Kidney capillary endothelial cell (primary cell): ENCODE measurements at places on chromosomes 7 and 10.

DNA sequence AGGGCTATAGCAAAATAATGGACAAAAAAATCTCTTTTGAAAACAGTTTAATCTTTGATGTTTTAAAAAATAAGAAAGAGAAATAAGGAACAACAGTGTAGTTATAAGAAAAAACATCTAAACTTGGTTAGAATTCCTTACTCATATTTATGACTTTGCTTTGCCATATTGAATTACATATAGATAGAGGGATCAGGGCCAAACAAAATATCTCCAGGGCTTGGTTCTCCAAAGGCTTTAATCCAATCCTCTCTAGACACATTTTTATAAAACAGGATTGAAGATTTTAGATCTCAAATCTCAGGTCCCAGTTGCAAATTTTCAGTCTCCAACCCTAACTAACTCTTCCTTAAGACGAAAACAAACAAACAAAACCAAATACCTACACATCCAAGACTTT is 72.6 kb upstream of the RHOBTB1 start:
- no peak for DNase-seq

- DNase-seq, result no peak
These were observed 4.1 kb downstream of the COA1 start for GRCh38 chr7:43725251-43725650.

GRCh38 chr7:132544999-132545398 is 31.3 kb downstream of the PLXNA4 start:
- no peak for DNase-seq

DNA sequence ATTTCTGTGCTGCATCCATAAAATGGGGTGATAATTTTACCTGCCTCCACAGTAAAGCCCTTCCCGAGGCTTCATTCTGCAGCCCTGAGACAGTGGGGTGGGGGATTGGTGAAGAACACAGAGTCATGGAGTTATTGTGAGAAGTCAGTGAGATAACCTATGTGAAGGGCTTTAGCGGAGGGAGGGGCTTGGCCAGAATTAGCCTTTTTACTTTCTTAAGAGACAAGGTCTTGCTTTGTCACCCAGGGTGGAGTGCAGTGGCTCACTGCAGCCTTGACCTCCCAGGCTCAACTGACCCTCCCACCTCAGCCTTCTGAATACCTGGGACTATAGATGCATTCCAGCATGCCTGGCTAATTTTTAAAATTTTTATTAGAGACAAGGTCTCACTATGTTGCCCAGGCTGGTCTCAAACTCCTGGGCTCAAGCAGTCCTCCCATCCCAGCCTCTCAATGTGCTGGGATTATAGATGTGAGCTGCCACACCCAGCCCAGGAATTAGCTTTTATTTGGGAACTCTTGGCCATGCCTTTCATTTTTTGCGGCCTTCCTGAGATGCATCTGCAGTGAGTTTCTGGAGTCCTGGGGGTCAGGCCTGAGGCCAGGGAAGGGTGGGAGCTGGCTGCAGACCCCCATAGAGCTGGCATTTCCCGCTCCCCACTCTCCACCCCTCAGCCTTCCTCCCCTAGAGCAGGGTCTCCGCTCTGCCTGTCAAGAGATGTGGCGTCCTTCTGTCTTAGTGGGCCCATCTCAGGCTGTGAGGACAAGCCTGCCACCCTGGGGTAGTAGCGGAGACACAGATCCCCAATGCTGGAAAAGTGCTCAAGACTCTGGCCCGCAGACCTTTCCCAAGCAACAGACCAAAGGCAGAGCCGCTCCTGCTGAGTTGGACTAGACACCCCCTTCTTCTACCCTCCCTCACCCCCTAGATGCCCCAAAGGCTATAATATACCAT is 77.0 kb downstream of the ZMIZ1 start:
- DNase-seq, result no peak

DNA sequence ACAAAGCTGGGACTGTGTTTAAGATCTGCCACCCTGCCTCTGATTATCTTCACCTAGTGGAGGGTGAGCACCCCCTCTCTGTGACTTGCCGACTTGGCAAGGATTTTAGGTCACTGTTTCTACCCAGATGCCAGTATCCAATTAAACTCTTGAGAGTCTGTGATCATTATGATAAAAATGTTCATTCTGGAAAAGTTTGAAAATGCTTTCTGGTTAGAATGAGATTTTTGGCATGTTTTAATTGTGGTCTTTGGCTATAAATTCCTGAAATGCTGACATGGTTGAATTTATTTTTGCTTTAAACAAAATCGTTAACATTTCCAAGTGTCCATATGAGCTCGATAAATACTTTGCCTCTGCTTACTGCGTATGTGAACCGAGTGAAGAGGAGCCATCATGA is 221.4 kb downstream of the BICC1 start:
- no peak for DNase-seq

- DNase-seq, result no peak
These were observed 6.7 kb downstream of the RASSF4 start for GRCh38 chr10:44966129-44966815.

DNA sequence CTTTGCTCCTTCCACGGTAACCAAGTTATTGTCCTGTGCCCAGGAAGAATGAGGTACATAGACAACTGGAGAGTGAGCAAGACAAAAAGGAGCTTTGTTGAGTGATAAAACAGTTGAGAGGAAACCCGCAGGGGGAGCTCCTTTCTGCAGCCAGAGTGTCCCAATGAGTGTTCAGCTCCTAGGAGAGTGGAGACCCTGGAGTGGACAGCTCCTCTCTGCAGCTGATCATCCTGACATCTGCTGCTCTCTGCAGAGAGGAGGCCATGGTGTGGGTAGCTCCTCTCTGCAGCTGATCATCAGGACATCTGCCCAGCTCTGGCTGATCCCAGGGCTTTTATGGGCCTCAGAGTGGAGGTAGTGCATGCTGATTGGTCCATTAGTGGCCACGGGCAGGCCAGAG is 53.4 kb upstream of the PCDH15 start:
- DNase-seq, result no peak

DNA sequence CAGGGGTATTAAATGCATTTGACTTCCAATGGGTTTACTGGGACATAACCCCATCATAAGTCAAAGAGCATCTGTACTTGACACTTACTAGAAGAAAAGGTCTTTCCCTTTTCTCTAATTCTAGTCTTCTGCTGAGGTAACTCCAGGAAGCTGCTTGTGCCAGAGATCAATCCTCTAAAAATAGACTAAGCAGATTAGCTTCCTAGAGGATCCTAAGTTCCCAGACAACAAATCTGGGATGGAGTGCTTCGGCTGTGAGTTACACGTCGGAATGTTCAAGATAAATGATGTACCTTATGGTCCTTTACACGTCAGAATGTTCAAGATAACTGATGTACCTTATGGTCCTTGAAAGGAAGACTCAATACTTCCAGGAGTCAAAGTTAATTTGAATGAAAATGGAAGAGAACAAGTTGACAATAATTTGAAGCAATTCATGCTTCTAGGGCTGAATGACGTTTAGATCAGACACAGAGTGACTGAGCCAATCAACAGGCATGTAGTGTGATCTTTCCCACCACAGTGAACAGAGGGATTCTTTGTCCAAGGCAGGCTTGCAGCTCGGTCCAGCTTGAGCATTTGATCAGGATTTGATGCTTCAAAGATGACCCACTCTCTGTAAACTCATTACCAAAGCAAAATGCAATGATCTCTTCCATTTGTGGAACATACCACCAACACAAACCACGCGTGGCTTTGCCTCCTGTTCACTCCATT is 63.8 kb downstream of the SLC37A3 start:
- DNase-seq, result no peak

- no peak for DNase-seq
These were observed 222.7 kb upstream of the DPP6 start for GRCh38 chr7:153829525-153829924.
